Activated CD4-positive, alpha-beta T cell treated with anti-CD3 and anti-CD28 coated beads, Interleukin-2, amount 50 U/mL, for 1 hour (primary cell): ENCODE measurements at places on chromosomes 2 and 18.

DNA sequence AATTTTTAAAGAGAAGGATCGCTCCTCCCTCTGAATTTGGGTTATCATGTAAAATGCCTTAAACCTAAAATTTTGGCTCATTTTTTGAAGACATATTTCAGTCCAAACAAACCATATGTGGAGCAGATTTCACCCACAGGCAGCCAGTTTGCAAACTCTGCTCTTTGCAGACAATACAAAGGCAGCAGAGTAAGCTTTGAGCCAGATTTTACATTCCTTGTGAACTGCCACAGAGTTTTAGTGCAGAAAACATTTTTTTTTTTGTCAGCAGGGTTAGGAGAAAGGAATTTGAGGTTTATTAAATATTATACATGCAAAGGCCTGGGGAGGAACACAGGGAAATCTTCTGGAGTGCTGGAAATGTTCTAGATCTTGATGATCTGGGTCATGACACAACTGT lies 171.9 kb upstream of the FN1 start:
- no peak for DNase-seq

GRCh38 chr2:65232636-65233035 lies 5.0 kb downstream of the ACTR2 start:
- no peak for DNase-seq

DNA sequence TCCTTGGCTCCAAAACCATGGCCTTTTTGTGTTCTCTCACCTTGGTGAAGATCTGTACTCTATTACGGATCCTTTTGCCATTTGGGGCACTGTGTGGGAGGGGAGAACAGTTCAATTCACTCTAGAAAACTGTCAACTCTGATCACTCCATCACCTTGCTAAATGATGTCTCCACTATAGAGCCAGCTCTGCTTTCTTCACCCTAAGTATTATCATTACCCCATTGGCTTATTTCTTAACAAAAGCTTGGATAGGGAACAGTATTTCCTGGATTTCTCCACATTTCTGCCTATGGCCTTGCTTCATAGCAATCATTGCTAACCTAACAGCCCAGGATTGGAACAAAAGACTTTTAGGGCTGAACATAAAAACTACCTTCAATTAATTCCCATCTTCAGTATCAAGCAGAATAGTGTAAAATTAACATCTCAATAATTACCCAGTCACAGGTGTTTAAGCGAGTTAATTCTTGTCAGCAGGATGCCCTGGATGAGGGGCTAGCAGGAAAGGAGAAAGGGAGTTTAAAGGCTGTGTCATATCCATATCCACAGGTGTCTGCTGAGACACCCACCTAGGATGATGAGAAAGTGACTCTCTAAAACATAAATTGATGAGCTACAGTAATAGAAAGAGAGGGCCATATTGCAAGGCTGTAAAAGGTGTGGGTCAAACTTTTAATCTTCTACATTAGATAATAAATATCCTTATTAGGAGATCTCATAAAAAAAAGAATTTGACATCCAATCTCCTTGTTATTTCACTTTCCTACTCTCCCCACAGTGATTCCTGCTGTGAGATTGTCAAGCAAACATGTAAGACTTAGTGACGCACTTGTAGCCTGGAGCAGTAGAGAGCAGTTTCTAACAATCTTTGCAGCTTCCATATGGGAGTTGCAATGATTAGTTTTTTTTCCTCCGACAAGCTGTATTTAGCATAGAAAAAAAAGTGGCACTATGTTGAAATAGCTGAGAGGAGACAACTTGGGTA lies 589.5 kb upstream of the NXPH2 start:
- DNase-seq, result no peak

- DNase-seq, result no peak
Observed at GRCh38 chr2:12222554-12222953, 476.1 kb downstream of the LPIN1 start.

DNA sequence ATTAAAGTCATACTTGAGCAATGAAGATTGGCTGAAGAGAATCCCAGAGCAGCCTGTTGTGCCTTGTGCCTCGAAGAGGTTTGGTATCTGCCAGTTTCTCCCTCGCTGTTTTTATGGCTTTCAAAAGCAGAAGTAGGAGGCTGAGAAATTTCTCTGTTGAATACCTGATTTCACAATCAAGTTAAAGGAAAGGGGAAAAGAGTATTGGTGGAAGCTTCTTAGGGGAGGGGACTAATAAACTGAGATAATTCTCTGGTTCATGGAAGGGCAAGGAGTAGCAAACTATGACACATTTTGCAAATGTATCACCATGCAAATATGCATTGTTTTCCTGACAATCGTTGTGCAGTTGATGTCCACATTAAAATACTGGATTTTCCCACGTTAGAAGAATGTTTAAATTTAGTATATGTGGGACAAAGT lies at the start of gene IL1B:
Gene IL1B, minus strand, starts transcription at position 85 of the 423 bp plus-strand sequence. CDS start 550 bp downstream, outside the sequence.
- DNase-seq, result no peak
